ENCODE measurements at places on chromosomes 13 and 19.

- DNase-seq = no peak
These were observed 281.6 kb downstream of the DNAJC15 start for GRCh38 chr13:43304945-43305344.

- DNase-seq = no peak
These were observed 101.9 kb downstream of the PTPRS start for GRCh38 chr19:5238700-5239099.

DNA sequence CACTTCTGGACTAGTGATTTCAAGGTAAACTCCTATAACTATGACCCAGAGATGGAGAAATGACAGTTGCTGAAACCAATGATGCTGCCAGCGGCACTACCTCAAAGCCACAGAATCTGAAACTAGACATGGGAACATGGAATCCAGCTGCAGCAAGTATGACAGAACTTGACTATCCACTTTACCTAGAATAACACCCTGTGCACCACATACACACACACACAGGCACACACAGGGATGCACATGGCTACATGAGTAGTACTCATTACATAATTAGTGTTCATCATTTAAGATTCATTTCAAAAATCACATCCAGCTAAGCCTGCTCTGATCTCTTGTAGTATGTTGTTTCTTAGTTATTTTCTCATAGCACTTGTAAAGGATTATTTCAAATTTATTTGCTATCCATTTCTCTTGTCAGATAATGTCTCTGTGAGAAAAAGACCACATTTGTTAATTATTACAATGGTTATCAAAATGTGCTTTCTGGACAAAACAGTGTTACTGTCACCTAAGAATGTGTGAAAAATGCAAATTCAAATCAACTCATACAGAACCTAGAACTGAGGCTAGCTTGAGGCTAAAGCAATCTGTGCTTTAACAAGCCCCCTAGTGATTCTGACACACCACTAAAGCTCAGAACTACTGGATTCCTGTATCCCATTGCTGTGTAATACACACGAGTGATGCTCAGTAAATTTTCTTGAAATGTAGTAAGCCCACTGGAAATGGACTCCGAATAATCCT, 59.4 kb downstream of the WTIP start:
- no peak for DNase-seq

GRCh38 chr19:30563691-30564090, 191.5 kb downstream of the ZNF536 start:
- DNase-seq = no peak

GRCh38 chr13:21033856-21034602, 27.4 kb downstream of the LATS2 start:
- no peak for DNase-seq

GRCh38 chr13:107824635-107825034, 390.7 kb downstream of the LIG4 start:
- DNase-seq = no peak
